CD4-positive, alpha-beta memory T cell (primary cell): ENCODE measurements at places on chromosomes 16 and 17. TPM values are rescaled to one million over a fixed set of nuclear protein-coding genes. Genes with fewer than 3 reads are reported as not detected.

PLA2G10 gene
- total RNA-seq, result not detected

- DNase-seq, result no peak
- H3K36me3 ChIP-seq, result no peaks in the 10 kb centered on the region
- H3K4me1 ChIP-seq, result peaks cover 4% of the 10 kb centered on the region
- H3K27me3 ChIP-seq, result no peaks in the 10 kb centered on the region
- H3K27ac ChIP-seq, result no peak overlapping the region
Observed at GRCh38 chr17:73581379-73581778, 62.9 kb downstream of the SDK2 start.

- H3K27ac ChIP-seq, result no peak overlapping the region
- no peaks in the 10 kb centered on the region for H3K4me1 ChIP-seq
- H3K27me3 ChIP-seq, result no peaks in the 10 kb centered on the region
- no peaks in the 10 kb centered on the region for H3K36me3 ChIP-seq
Observed at GRCh38 chr16:6725634-6726331, 606.9 kb upstream of the RBFOX1 start.

DNA sequence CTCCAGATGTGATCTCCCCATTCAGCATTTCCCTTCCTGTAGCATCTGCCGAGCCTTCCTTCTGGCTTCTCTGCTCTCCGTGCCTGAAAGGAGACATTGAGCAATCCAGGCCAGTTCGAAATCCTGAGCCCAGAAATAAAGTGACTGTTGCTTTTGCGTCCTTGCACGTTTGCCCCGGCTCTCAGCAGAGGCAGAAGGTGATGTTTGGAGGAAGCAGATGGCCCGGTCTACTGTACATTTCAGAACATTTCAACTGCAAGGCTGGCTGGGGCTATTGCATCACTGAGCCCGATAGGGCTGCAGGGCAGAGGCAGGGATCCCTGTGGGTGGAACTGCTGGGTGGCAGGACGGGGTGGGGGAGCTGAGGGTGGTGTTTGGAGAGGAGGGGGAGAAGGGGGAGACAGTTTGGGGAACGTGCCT lies 29.4 kb downstream of the IRF8 start:
- H3K27me3 ChIP-seq, result no peaks in the 10 kb centered on the region
- H3K4me3 ChIP-seq, result no peak overlapping the region
- no peaks in the 10 kb centered on the region for H3K4me1 ChIP-seq
- H3K27ac ChIP-seq, result no peak overlapping the region
- no peaks in the 10 kb centered on the region for H3K36me3 ChIP-seq
